ENCODE measurements at places on chromosomes 16 and 17.
A peak's percentile ranks its signal among the peaks of the same experiment; 100 is the strongest.

GRCh38 chr17:40528692-40529417 is 27.4 kb upstream of the TNS4 start:
- DNase-seq: no peak

DNA sequence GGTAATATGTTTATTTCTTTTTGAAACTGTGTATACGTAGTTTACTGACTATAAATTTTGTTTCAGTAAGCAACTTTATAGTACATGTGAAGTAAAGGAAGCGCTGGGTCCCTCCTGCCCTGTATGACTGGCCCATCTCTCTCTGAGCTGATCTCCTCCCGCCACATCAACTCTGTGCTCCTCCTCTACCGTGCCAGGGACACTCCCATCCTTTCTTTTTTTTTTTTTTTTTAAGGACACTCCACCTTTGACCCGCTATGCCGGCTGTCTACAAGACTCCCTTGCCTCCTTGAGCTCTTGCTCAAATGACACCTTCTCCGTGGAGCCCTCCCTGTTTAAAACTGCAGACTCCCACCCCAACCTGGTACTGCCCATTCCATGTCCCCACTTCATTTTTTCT is 35.5 kb downstream of the ERN1 start:
- DNase-seq: no peak

DNA sequence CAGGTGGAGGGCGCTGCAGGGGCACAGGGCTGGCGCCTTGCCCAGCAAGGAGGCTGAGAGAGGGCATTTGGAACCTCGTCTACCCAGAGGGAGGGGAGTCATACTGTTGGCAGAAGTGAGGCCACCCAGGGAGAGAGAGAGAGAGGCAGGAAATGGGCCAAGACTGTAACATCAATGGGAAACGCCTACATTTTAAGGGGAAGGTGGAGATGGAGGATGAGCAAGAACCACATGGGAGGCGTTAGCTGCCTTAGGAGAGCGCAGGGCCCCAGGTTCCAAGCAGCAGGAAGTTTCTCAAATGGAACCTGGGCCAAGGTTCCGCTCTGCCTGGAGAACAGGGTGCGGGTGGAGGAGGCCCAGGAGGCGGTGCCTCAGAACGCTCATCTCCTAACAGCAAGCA is 2.7 kb upstream of the WFDC1 start:
- DNase-seq: peak; percentile 74

GRCh38 chr17:48295362-48296288 is 134.4 kb downstream of the SKAP1 start:
- DNase-seq: no peak

DNA sequence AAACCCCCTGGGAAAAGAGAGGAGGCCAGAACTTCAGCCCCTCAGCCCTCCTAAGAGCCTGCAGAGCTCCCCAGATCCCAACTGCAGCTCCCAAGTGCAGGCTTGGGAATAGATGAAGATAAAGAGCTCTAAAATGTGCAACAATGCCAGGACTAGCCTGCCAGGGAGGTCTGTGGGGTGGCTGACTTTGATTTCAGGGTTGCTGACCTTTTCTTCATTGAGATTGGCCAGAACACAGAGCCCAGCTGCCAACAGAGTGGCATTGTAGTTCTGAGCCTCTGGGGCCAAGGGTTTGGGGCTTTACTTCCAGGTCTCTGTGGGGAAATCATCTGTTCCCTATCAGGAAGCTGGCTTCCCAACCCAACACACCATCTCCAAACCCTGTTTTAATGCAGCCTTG is 120.6 kb downstream of the COPRS start:
- no peak for DNase-seq

GRCh38 chr17:16989230-16989952 is 17.5 kb upstream of the TNFRSF13B start:
- DNase-seq: no peak

- no peak for DNase-seq
These were observed 60.2 kb downstream of the SMPD3 start for GRCh38 chr16:68388124-68388523.

DNA sequence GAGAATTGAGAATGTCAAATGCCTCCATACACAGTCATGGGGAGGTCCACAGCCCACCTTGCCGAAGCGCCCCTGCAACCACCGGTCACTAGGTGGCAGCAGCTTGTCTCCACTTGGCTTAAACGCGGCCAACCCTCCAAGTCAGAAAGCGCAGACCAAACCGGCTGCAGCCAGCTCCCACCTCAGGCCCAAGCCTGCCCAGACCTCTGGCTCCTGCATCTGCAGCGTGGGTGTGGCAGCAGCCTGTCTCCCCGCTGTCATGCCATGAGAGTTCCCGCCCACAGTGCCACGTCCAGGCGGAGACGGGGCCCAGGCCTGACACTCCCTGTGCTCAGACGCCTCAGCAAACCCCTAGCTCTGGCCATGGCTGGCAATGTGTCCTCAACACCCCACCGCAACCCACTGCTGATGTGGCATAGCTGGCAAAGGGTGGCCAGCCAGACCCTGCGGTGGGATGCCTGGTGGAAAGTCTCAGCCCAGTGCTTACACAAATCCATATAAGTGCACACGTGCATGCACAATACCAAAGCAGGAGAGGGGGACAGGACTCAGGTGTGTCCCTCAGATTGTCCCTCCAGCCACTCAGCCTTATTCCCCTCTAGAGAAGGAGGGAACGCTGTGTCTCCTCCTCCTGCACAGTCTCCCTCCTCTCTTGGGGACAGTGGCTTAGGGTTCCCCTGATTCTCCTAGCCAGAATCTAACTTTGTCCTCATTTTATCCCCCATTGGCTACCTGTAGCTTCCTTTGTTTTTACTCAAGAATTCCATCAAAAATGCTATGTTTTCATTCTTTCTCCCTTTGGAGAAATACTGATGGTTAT is 10.9 kb downstream of the COPZ2 start:
- peak; percentile 89 for DNase-seq

- DNase-seq: no peak
These were observed 50.5 kb downstream of the GPR139 start for GRCh38 chr16:20023190-20023589.

GRCh38 chr16:2925951-2926649 is 14.4 kb downstream of the FLYWCH1 start:
- DNase-seq: no peak

- no peak for DNase-seq
These were observed 543.7 kb upstream of the CDH11 start for GRCh38 chr16:65665586-65665985.

Data from DMS79 treated with DMSO at 0.1 percent for 48 hours (cell line).